ENCODE measurements at places on chromosomes 3 and 15.

DNA sequence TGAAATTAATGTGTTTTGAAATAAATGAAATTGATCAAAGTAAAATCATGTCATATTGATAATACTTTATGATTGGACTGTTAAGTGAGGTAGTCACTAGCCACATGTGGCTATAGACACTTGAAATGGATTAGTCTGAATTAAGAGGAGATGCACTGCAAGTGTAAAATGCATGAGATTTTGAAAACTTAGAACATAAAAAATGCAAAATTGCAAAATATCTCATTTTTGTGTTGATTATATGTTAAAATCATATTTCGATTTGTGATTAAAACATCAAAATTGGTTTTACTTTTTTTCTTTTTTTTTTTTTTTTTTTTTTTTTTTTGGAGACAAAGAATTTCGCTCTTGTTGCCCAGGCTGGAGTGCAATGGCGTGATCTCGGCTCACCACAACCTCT is 23.2 kb downstream of the CAPN7 start:
- DNase-seq: no peak

DNA sequence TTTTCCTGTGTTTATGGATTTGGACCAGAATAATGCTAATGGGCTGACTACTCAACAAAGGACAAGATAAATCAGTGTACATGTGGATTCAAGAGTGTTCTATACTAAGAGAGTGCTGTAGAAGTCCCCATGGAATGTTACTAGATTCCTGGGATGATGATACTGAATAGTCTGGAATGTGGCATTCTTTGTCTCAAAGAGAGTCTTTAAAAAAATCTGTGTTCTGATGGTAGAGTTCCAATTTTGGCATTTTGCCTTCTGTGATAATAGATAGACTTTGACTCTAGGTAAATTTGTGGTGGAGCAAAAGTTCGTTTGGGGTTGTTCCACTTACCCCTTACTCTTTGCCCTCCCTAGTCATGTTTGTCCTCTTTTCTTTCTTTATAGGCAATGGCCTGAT is 43.7 kb downstream of the NMD3 start:
- DNase-seq: no peak

GRCh38 chr3:136612512-136612911 is 139.7 kb downstream of the STAG1 start:
- DNase-seq: no peak

DNA sequence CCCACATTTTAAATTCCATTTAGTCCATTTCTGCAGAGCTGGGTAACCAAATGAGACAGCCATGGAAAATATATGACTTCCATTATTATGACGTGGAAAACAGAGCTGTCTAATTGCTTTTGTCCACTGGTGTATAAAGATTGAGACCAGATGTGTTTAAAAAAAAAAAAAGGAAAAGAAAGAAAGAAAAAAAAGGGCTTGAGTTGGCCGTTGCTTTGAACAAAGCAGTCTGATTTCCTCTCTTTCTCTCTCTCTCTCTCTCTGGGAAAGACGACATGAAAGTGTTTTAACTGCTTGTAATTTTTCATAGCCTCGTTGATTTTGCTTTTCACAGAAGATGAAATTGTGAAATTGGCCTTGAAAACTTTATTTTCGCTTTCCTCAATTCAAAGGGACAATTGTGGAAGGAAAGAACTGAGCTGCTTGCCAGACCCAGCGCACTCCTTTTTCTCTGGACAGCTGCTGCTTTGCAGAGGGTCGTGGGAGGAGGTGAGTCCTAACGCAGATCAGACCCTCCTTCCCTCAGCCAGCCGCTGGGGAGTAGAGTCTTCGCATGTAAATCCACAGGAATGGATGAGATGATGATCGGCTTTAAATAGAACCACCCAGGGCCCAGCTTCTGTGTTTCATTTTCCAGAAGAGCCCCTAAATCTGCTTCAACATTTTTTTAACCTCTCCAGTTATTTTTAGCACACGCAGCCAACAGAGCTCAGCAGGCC is 42.8 kb upstream of the UBE2E1 start:
- DNase-seq: no peak

- no peak for DNase-seq
Measured at GRCh38 chr15:63373330-63373729, 8.3 kb downstream of the CA12 start.

DNA sequence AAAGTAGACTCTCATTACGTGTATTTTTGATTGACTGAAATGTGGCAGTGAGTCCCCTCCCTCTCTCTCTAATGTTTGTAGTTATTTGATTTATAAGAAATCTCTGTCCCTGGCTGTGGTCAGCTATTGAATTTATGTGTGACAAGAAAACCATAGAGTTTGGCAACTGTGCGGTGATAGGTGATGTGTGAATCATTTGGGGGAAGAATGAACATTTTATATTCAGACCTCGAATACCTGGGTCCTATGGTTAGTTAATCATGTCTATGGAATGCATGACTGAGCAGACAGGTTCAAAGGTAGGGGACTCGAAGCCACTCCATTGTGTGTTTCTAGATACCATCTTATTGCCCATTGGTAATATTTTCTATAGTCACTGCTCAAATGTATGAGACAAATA is 712.1 kb downstream of the MECOM start:
- no peak for DNase-seq

- DNase-seq: no peak
Measured at GRCh38 chr3:82229397-82229796, 468.0 kb upstream of the GBE1 start.

DNA sequence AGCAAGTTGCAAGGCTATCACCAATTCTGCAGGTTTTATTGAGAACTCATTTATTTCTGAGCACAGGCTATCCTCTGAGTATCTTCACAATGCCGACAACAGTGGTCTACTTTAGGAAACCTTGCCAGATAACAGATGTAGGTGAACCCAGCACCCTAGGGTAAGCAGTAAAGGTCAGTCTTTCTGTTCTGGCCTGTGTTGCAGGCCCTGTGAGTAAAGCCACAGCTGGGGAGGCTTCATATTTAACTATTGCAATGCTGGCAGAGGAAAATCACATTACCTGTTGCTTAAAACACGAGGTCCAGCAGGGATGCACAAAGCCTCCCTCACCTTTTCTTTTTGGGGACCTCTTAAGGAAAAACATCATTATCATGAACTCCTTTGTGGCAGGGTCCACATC is 55.5 kb downstream of the WHAMM start:
- no peak for DNase-seq

- no peak for DNase-seq
Measured at GRCh38 chr15:80891006-80891405, 98.6 kb downstream of the MESD start.

DNA sequence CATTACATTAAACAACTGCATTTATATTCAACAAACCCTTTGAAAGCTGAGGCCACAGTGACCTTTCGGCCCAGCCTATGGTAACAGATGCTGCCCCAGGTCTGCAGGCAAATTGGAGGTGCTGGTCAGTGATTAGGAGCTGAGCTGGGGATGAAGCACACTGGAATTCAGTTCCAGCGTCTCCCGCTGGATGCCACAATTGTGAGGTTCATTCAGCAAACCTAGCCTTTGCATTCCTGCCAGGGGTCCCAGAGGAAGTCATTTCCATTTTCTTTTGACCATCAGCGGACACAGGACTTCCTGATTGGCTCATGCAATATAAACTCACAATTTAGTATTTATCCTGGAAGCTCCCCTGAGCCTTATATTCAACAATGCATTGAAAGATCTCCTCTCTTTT is 89.5 kb downstream of the IL20RB start:
- DNase-seq: no peak

- DNase-seq: no peak
Measured at GRCh38 chr3:178971614-178972013, 100.0 kb downstream of the ZMAT3 start.

All from stimulated activated CD4-positive, alpha-beta T cell treated with anti-CD3 and anti-CD28 coated beads, Interleukin-1b, Interleukin-23, amount 100 ng/mL, for 1 hour (primary cell).